CD4-positive, alpha-beta T cell treated with Interleukin-6 at 100 ng/mL for 8 hours (primary cell): ENCODE measurements at places on chromosomes 4 and X.

GRCh38 chr4:23911675-23912455 lies 22.0 kb upstream of the PPARGC1A start:
- DNase-seq: no peak

DNA sequence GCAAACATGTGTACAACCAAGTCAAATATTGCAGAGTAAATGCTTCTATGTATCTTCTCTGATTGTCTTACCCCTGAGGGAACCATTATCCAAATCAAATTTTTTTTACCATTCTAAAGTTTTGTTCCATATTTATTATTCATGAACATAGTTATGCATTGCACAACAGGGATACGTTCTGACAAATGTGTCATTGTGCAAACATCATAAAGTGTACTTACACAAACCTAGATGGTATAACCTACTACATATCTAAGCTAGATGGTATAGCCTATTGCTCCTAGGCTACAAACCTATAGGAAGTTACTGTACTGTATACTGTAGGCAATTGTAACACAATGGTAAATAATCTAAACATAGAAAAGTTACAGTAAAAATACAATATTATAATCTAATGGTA lies 23.4 kb downstream of the BEX3 start:
- no peak for DNase-seq

DNA sequence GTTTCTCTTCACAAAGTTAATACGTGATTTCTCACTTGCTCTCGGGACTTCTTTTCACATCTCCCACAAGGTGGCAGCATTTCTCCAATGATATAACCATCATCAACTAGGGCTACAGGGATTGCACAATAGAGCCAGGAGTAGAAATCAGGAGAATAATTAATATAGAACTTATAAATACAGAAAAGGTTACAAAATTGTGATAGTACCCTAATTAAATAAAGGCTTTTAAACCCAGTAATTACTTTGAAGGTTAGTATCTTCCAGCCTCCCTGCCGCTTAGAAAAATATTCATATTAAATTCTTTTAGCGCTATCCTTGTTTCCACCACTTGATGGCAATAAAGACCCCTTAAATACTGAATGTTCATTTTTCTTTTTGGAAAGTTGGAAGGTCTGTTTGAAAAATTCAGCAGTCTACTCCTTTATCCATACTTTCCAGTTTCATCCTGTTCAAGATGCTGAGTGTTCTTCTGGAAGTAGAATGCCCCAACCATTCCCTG lies 65.8 kb downstream of the RASGEF1B start:
- peak; percentile 58 for DNase-seq

- DNase-seq: no peak
Observed at GRCh38 chrX:103629318-103630170, 769 bp downstream of the TCEAL1 start.

DNA sequence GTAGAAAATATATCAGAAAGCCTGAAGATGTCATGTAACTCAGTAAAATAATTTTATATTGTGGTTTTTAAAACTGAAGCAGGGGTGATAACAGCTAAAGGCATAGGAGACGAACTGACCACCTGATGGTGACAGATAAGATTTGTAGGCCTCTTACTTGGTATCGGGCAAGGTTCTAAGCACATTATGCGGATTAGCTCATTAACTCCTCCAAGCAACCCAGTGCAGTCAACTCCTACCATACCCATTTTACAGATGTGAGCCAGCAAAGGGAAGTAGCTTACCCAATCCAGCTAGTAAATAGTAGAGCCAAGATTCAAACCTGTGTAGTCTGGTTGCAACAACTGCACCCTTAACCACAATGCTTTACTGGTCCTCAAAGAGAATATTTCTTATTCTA lies 62.1 kb downstream of the CC2D2A start:
- DNase-seq: no peak

DNA sequence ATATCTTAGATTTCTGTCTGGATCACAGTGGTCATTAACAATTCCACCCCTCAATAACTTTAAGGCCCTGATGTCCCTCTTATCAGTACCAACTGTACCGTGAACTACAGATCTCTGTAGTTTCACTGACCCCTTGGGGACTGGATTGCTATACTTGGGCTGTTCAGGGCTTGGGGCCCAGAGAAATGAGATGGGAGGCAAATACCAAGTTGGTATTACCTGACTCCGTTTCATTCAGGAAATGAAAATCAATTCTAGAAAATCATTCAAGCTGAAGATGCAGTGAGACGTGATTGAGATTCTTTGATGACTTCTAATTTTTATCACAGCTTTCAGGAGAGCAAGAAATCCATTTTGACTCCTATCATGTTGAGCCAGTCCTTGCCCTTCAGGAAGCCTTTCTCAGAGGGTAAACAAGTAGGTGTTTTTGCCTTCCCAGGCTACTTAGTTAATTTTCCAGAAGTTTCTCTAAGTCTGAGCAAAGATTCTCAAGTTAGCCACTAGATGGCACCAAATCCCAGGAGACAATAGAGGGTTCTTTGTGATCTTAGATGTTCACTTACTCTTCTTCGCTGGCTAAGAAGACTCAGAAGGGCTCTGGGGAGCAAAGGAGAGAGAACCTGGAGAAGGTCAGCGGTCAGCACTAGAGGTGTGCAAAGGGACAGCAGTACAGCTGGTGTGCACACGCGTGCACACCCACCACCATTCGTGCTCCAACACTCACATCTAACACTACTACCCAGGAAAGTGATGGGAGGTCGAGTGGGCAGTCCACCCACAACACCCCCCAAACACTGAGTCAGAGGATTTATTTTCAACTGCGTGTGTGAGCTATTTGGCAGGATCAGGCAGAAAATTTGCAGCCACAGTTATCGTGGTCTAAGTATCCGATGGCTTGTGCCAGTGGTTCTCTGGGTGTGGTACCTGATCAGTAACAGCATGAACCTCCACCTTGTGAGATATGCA lies 7.4 kb downstream of the HNRNPH2 start:
- DNase-seq: peak; percentile 68

GRCh38 chr4:42473071-42473684 lies 75.9 kb downstream of the SHISA3 start:
- no peak for DNase-seq

- DNase-seq: no peak
Observed at GRCh38 chr4:3373468-3373867, 68.3 kb upstream of the HGFAC start.

- DNase-seq: no peak
Observed at GRCh38 chrX:71057848-71058530, 10.1 kb downstream of the SNX12 start.

DNA sequence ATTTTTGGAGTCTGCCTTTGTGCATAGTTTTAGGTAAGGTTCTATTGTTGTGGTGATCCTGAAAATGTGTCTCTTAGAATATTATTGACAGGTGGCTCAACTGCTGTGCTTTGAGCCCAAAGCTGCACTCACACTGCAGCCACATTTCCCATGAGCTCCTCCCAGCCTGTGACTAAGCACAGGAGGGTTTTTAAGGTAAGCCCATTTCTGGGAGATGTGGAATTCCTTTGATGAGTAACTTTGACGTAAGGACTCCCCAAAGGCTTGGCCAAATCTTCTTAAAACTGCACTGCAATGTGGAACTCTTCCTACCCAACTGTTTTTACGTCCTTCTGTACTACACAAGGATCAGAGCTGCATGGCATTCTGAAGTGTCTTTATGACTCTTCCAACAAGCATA lies 20.0 kb upstream of the TMPRSS11A start:
- no peak for DNase-seq

GRCh38 chrX:17413228-17413627 lies 38.2 kb downstream of the NHS start:
- no peak for DNase-seq

GRCh38 chrX:123217077-123217476 lies 33.0 kb downstream of the GRIA3 start:
- no peak for DNase-seq

DNA sequence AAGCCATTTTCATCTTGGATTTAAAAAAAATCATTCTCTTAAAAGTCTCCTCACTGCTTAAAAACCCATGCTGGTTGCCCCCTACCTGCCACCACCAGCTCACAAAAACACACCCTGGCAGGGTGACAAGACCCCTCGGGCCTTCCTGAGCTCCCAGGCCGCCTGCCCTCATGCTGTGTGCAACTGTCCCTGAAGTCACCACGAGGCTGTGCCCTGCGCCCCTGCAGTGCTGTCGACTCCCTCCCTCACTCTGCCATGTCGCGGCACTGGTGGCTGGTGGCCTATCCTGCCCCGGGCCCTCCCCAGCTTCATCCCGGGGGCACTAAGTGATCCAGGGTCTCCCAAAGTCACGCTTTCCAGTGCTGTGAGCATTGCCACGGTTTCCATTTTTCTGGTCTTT lies 46.3 kb upstream of the ADRA2C start:
- no peak for DNase-seq

DNA sequence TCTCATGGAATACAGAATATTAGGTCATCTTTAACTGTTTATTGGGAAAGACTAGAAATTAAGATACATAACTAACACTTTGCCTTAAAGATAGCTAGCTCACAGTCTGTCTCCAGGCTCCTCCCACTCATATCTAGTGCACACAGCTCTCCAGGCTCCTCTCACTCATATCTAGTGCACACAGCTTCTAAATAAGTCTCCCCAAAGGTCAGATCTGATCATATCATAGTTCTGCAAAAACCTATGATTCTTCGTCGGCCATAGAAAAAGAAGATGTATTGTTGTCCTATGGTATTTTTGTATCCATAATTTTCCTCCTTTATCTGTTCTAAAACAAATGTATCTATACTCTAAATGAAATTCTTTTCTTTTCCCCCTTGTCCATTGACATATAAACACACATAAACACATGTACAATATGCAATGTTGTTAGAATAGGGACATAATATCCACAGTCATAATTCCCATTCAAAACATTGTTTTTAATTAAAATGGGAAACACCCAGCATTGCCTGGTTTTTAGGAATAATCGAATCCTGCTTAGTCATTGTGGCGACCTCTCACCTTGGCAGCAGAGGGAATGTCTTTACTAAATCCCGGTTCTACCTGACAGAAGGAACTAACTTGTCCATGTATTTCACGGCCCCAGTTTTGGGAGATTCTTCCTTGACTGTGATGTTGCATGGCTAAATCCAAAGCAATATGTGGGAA lies 1282.0 kb downstream of the PCDH7 start:
- no peak for DNase-seq

- no peak for DNase-seq
Observed at GRCh38 chr4:71559957-71560571, 221.2 kb downstream of the SLC4A4 start.

DNA sequence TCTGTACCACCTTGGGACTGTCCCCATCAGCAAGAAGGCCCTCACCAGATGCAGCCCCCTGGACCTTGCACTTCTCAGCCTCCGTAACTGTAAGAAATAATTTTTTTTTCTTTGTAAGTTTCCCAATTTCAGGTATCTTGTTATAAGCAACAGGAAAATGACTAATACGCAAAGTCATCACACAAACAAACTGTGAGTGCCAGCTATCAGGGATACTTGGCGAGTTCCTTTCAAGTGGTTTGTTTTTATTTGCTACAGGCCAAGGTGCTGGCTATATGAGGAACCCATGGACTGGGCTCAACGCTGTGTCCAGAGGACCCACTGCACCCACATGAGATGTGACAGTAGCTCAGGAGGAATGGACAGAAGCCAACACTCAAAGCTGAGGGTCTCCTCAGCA lies 11.5 kb upstream of the GPM6B start:
- no peak for DNase-seq

DNA sequence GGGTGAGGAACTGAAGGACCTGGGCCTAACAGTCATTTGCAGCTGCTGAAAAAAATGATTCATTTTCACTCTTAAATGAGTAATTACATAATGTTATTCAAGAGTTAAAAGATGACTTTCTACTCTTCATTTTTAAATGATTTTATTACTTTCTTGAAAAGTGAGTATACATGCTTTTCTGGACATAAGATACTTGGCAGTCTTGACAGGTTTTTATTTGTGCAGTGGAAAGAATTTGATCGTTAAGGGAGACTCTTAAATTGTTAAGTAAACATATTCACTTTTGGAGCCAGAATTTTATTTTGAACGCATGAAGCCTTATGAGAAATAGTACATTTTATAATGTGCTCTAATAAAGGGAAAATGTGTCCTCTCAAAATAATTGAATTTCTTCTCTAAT lies 245.7 kb downstream of the TENM3 start:
- no peak for DNase-seq

DNA sequence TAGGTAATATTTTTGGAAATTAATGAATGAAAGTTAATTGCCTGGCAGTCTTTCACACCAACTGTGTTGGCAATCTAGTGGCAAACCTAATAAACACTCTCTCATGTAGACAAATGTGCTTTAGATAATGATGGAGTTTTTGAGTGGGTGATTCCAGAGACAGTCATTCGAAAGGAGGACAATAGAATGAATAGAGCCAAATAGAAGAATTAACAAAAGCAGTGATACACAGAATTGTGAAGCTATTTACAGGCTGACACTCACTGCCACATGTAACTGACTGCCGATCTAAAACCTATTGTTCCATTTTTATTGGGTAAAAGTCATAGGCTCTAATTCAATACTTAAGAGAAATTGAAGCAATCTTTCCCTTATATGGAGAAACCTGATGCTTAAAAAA lies 338.5 kb downstream of the PCDH7 start:
- DNase-seq: no peak

DNA sequence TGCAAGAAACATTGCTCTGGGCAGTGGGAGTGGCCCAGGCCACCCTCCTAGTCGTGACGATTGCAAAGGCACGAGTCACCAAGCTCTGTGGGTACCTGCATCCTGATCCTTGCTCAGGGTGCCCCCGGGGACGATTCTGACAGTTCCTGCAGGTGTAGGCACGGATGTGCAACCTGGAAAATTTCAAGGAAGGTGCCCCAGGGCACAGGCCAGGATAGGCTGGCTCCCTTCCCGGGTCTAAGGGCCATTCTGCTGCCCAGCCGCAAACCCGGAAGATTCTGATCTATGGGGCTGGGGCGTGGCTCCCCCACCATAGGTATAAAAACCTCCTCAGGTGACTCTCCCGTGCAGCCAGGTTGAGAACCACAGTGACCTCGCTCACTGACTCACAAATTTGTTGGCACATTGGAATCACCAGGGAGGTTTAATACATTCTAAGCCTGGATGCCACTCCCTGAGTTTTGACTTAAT lies 228.5 kb downstream of the PTTG2 start:
- DNase-seq: no peak

- no peak for DNase-seq
Observed at GRCh38 chr4:8857766-8858700, 13.6 kb downstream of the HMX1 start.
